ENCODE measurements at places on chromosomes 6 and 20. TPM values are rescaled to one million over a fixed set of nuclear protein-coding genes. Genes with fewer than 3 reads are reported as not detected.

Gene TMEM74B
- total RNA-seq, result 1.8 TPM

- H3K27ac ChIP-seq, result no peak overlapping the region
- no peak overlapping the region for H3K4me3 ChIP-seq
- peaks cover 5% of the 10 kb centered on the region for H3K4me1 ChIP-seq
- H3K27me3 ChIP-seq, result peaks cover 7% of the 10 kb centered on the region
These were observed 74.0 kb upstream of the TOP1 start for GRCh38 chr20:40954521-40955165.

DNA sequence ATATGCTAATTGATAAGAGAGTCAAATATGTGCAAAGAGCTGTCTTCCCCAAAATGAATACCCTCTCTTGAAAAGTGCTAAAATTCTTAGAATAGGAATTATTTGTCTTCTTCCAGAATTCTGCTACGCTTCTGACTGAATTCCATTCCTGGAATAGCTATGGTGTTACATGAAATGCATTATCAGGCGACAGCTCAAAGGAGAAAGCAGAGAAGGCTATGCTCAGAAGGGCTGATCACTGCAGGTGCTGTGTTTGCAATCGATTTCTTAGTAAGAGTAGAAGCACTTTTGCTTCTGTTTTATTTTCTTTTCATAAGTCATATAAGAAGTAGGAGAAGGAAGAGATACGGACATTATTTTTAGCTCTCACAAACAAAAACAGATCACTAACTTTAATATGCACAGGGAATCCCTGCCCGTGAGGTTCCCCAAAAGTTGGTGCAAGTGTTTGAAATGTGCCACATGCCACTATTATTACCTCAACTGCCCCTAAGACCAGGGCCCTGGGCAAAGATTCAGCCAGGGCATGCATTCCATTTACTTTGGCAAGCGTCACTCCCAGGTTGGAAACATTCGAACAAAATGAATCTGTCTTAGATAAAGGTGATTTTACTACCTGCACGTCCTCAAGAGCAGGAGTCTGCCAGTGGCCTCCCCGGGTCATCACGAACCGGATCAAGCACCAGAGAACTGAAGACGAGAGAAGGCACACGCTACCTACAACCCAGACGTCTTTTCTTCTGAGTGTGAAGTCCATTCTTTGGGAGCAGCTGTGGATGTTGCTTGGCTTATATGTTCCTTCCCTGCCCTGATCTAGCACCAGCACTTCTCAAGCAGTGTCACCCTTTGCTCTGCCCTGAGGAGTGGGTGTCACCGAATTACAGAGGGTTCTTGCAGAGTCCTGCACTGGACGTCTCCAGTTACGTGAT, 7.2 kb downstream of the MYLK4 start:
- no peaks in the 10 kb centered on the region for H3K4me1 ChIP-seq
- no peak for DNase-seq
- no peaks in the 10 kb centered on the region for H3K36me3 ChIP-seq
- peaks cover 11% of the 10 kb centered on the region for H3K27me3 ChIP-seq
- H3K4me3 ChIP-seq, result no peak overlapping the region

Gene TBX18
- not detected for total RNA-seq

DNA sequence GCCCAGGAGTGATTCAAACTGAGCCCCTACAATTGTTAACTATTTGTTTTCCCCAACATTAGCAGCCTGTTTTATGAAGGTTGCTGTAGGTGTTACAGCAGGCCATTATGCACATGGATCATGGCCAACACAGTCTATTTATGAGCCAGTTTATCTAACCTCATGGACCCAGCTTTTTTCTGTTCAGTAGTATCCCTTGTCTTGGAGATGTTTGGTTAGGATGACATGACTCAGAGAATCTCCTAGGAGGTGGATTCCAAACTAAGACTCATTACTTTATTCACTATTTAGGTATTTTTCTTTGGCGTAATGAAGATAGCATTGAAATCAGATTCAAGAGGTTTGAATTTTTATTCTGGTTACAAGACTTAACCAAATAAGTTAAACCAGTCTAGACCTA, 62.8 kb upstream of the TFB1M start:
- H3K4me3 ChIP-seq, result no peak overlapping the region
- no peak overlapping the region for H3K27ac ChIP-seq
- DNase-seq, result no peak
- no peaks in the 10 kb centered on the region for H3K36me3 ChIP-seq
- peaks cover 2% of the 10 kb centered on the region for H3K27me3 ChIP-seq

GRCh38 chr20:53215166-53215565, 243.0 kb downstream of the TSHZ2 start:
- H3K4me3 ChIP-seq, result peak overlapping the region; percentile 15
- H3K27me3 ChIP-seq, result no peaks in the 10 kb centered on the region
- peak; percentile 30 for DNase-seq
- peaks cover 2% of the 10 kb centered on the region for H3K36me3 ChIP-seq
- H3K4me1 ChIP-seq, result peaks cover 27% of the 10 kb centered on the region
